Activated CD4-positive, alpha-beta T cell treated with anti-CD3 and anti-CD28 coated beads for 24 hours (primary cell): ENCODE measurements at places on chromosomes 2 and 18.
A peak's percentile ranks its signal among the peaks of the same experiment; 100 is the strongest.

DNA sequence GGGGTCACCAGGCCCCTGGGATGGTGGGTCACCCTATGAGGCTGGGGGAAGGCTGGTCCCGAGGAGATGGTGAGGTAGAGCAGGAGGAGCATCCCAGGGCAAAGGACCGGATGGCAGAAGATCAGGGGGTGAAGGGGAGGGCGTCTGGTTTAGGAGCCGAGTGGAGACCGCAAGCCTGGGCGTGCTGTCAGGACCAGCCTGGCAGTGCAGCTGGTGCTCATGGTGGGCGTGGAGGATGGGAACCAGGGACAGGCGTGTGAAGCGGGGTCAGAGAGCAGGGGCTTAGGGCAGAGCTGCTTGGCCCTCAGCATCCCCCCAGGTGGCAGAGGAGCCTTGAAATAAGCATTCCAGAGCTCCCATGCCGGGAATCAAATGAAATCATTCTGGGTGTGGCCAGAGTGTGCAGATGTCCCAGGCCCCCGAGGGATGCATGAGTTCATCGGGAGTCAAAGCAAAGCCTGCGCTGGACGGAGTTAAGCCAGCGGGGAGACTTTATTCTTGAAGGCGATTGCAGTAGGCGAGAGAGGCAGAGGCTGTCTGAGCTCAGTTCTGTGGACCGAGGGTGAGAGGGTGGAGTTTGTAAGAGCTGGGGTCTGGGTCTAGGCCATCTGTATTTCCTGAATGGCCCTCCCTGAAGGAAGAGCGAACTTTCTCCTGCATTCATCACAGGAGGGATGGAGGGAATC is 33.1 kb upstream of the MBP start:
- DNase-seq = no peak

DNA sequence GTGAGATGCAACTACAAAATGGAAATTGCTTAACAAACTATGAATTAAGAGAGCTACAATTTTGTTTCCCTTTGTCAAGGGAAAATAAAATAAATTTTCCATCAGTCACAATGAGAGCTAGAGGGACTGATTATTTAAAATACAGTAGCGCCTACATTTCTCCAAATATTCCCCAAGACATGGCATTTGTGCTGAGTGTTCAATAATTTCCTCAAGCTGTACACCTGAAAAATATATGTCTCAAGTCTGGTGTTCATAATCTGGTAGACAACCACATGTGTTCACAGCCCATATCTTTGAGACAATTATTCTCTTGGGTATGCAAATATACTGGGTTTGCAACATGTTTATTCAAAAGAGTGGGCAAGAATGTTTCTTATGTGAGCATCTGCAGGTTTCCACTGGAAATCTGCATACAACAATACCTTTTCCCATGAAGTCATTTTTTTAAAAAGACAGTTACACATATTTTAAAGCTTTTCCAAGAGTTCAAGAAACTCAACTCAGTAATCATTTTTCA is 240.1 kb upstream of the VRK2 start:
- DNase-seq = no peak

DNA sequence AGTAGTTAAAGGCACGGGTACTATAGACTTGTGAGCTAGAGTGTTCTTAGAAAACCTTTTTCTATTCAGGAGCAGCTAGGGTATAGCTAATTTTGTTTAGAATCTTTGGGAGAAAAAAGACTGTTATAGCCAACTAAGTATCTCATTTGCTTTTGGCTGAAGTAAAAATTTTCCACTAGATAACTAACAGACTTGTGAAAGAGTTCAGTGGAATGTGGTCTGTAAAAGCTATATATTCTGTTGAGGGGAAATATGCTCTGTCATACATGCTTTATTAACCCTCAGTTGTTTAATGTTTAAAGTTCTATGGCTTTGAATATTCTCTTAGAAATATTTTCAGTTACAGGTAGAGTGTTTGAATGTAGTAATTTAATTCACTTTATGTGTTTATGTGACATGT is 49.7 kb downstream of the RIF1 start:
- no peak for DNase-seq

DNA sequence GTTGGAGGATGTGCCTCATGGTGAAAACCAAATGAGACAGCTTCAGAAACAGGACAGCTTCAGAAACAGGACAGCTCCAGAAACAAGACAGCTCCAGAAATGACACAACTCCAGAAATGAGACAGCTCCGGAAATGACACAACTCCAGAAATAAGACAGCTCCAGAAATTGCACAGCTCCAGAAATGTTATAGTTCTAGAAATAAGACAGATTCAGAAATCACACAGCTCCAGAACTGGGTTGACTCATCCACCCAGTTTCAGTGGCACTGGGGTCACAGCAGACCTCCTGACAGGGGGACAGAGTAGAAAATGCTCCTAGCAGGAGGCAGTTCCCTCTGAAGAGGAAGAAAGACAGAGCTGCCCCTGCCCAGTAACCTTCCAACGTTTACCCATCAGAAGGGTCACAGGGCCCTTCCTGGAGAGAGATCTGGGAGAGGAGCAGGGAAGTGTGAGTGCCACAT is 26.9 kb upstream of the COL6A3 start:
- DNase-seq = peak; percentile 46

GRCh38 chr2:100446696-100447095 is 23.6 kb upstream of the NMS start:
- no peak for DNase-seq

DNA sequence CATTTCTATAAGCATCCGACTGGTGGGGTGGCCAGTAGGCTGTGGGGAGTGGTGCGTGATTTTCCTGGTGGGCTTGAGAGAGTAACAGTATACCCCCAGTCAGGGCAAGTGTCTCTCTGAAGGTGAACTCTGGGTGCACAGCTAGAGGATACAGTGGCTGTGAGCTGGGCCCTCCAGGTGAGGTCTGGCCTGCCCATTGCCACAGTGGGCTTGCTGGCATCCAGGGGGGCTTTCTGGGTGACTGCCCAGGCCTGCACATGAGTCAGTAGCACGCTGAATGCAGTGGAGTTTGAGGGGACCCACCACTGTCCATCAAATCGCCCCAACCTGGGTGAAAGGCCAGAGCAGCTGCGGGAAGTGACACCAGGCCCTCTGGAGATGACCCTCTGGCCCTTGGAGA is 4.5 kb downstream of the STEAP3 start:
- DNase-seq = no peak

GRCh38 chr18:45081566-45082181 is 401.0 kb downstream of the SETBP1 start:
- no peak for DNase-seq
